WERI-Rb-1 (cell line): ENCODE measurements at places on chromosomes 13 and 19.
A peak's percentile ranks its signal among the peaks of the same experiment; 100 is the strongest.

GRCh38 chr13:82136880-82137279 is 1745.4 kb downstream of the SLITRK1 start:
- no peak for DNase-seq

- DNase-seq = no peak
Observed at GRCh38 chr13:74036373-74036772, 97.8 kb downstream of the KLF12 start.

- DNase-seq = peak; percentile 24
Observed at GRCh38 chr19:10217085-10217484, 14.0 kb downstream of the S1PR2 start.

DNA sequence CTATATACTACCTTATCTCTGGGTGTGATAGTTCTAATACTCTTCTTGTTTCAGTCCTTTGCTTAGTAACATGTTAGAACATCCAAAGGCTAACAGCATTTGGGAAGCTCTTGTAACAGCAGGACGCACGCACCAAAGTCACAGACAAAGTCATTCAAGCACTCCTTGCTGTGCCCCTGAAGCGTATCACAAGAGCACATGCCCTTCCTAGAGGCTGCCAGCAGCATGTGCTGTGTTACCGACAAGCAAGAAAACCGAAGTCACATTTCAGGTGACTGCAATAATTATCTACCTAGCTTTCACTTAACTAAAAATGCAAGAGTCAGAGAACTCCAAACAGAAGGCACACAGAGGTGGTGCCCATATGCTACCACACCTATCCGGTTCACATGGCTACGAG is 194.1 kb downstream of the KLF12 start:
- DNase-seq = no peak

GRCh38 chr13:78085434-78086225 is 167.0 kb upstream of the EDNRB start:
- no peak for DNase-seq

- DNase-seq = no peak
Observed at GRCh38 chr19:44930088-44930487, 11.9 kb upstream of the APOC4 start.

- DNase-seq = peak; percentile 75
Observed at GRCh38 chr19:35495107-35496064, 5.1 kb upstream of the KRTDAP start.

DNA sequence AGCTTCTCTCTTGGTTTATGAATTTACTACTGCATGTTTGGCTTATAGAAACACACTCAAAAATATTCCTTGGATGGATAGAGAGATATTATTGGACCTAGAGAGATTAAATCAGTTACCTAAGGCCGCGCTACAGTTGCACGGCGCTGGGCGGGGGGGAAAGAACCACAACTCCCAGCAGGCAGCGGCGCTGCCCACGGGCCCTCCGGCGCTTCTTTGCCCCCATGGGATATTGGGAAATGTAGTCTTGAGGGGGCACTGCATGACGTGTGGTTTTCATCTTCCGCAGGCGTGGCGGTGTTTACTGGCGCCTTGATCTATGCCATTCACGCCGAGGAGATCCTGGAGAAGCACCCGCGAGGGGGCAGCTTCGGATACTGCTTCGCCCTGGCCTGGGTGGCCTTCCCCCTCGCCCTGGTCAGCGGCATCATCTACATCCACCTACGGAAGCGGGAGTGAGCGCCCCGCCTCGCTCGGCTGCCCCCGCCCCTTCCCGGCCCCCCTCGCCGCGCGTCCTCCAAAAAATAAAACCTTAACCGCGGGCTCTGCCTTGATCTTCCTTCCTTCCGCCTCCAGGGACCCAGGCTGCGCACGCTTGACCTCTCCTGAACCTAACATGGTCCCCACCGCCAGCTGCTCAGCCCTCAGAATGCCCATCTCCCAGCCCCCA is 4.8 kb downstream of the EMP3 start:
- peak; percentile 93 for DNase-seq

GRCh38 chr19:11420429-11421370 is 1.6 kb upstream of the RGL3 start:
- DNase-seq = no peak

- no peak for DNase-seq
Observed at GRCh38 chr19:16342002-16342715, 17.5 kb downstream of the KLF2 start.

- no peak for DNase-seq
Observed at GRCh38 chr19:50371914-50372475, 4.3 kb upstream of the NR1H2 start.

- no peak for DNase-seq
Observed at GRCh38 chr13:20388184-20388583, 137.5 kb downstream of the CRYL1 start.

- peak; percentile 23 for DNase-seq
Observed at GRCh38 chr13:87810391-87810801, 139.2 kb downstream of the SLITRK5 start.

DNA sequence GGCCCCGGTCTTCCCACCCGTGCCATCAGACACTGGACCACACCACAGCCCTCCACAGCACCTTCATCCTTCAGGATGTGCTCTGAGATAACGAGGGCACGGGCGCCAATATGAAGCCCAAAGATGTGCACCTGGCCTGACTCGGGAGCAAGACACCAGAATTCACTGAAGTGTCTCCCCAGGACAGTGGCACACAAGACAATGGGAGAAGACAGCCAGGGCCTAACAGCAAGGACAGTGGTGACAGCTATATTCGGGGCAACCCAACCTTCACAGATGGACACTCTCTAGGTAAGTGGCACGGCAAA is 7.2 kb downstream of the DDX39A start:
- DNase-seq = no peak

DNA sequence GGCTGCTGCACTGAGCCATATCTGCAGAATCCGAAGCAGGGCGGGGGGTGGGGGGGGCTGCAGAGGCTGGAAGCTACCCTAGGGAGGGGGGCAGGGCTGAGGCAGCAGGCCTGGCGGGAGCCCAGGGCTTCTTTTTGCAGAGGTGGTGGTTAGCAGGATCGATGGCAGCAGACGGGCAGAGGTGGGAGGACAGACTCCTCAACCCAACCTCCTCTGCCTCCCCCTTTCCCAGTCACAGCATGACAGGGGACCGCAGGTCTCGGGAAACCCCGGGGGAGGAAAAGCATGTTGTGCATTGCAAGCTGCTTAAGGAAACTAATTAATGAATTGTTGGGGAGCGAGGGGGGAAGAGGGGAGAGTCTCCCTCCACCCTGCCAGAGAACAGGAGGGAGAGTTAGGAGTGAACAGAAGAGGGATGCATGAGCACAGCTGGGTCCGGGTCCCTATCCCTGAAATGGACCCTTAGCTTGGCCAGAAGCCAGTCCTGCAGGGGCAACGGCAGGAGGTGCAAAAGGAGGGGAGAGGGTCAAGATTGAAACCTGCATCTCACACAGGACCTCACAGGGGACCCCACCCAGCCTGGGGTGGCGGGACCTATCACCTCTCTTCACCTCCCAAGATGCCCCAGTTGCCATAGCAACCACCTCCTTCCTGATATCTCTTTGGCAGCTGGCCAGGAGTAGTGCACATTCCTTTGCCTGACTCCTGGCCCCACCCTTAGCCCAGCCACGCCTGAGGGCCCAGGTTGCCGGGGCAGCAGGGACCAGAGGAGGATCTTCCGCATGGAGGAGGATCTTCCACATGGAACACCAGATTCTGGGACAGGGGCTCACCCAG is 1.8 kb downstream of the FXYD7 start:
- DNase-seq = peak; percentile 21

DNA sequence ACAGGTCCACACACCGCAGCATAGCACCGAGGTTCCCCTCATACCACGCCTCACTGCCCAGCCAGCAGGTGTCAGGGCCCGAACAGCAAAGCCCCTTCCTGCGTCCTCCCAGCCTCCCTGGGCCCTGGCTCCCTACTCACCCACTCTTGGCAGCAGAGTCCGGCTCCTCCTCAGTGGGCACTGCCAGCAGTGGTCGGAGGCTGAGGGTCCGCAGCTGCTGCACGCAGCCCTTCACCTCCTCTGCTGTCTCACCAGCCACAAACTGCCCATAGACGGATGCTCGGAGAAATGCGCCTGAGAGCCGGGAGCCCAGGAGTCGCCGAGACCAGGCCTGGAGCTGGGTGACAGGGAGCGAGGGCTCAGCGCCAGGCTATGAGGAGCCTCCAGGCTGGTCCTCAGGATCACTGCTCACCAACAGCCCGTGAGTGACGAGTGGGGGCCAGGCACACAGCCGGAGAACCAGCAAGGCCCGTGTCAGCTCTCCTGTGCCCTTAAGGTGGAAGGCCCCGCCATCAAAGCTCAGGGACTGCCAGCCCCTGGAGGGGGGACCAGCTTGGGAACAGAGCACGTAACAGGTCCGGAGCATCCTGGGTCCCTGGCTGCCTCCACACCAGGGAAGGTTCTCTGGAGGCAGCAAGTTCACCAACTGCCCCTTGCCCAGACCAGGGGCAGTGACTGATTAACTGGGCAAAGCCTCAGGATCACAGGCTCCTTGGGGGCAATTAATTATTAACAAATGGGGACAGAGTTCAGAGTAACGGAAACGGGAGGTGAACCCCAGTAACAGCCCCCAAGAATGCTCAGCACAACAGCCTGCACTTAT is at the start of gene PRODH2:
PRODH2 (minus strand) TSS at position 626 of the 823 bp plus-strand sequence; CDS start at position 586, 40 bp downstream.
- no peak for DNase-seq

- DNase-seq = no peak
Observed at GRCh38 chr13:40191186-40191980, 475.1 kb downstream of the FOXO1 start.
